WTC11 (cell line): ENCODE measurements at places on chromosomes 5 and 9.

DNA sequence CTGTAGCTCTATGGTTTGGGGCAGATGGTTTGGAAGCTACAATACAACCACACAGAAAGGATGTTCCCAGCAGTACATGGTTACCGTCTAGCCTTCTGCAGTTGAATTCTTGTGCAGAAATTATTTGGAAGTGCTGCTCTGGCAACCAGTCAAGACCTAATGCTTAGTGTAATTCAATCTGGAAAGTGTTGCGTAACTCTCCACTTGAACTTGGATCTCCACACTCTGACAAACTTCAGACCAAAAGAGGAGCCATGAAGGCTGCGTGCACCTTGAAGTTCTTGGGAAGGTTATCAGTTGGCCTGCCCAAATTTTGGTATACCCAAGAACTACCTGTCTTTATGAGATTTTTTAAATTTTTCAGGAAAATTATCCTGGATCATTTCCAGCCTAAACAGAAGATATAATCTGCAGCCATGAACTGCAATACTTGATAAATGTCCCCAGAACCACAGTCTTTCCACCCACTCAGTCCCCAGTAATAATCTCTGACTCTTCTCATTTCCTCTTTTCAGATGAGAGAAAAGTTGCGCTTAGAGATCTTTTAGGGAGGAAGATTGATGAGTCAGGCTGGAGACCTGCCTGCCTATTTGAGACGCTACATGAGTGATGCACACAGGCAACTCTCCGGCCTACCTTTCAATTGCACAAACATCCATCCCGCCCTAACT lies 159.9 kb downstream of the FANCC start:
- no peak overlapping the region for H3K4me3 ChIP-seq
- H3K27ac ChIP-seq: no peak overlapping the region
- no peak for DNase-seq

- DNase-seq: no peak
- H3K27ac ChIP-seq: no peak overlapping the region
- H3K4me3 ChIP-seq: no peak overlapping the region
- peaks cover 11% of the 10 kb centered on the region for H3K4me1 ChIP-seq
- no peaks in the 10 kb centered on the region; the same call in 1 of the 2 replicates for H3K27me3 ChIP-seq
Observed at GRCh38 chr9:130327781-130328348, 62.3 kb downstream of the HMCN2 start.

DNA sequence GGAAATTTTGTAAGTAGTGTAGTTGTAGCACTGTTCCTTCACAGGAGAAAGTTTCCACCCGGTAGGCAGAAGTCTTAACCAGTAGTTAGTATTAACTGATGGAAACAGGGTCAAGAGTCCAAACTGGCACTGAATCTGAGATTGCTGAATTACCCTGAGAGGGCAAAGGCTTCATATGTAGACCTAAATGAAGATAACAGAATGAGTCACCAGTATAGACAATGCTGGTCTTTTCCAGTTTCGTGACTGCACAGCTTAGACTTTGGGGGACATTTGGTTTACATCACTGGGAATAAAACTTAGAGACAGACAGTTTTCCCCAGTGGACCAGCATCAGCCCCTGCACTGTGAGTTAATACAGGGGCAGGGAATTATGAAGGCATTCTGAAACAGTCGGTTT lies 60.5 kb downstream of the PCSK5 start:
- peaks cover 15% of the 10 kb centered on the region for H3K36me3 ChIP-seq
- H3K27me3 ChIP-seq: no peaks in the 10 kb centered on the region
- peaks cover 14% of the 10 kb centered on the region for H3K4me1 ChIP-seq
- no peak overlapping the region for H3K4me3 ChIP-seq
- H3K27ac ChIP-seq: no peak overlapping the region

DNA sequence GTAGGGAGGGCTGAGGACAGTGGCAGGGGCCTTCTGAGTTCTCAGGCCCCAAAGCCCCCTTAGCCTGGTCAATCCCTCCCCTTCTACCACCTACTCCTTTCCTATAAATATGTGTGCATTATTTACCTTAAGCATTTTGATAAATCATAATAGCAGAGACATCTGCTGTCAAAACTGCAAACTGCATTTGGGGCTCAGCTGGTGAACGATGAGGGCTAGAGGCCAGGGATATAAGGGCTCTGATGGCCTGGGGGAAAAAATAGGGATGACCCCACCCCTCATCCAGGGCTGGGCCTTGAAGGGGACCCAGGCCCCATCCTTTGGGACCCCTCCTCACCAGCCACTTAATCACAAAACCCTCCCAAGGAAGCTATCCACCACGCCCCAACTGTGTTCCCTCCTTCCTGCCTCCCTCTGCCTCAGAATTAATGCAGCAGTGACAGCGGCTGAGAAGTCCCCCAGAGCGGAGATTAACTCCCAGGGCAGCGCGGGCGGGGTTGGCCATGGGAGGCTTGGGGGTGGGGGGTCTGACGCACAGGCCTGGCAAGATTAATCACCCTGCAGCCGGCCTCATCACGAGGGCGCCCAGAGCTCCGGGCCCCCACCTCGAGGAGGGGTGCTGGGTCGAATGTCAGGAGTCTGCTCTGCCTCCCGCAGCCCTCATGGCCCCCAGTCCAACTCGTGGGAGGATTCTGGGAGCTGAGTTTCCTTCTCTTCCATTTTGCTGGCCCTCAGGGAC lies 42.1 kb downstream of the CXXC5 start:
- DNase-seq: no peak
- H3K4me1 ChIP-seq: peaks cover 63% of the 10 kb centered on the region
- peak overlapping the region; percentile 24; the same call in 1 of the 2 replicates for H3K4me3 ChIP-seq
- H3K27ac ChIP-seq: peak overlapping the region; percentile 19; the same call in 1 of the 2 replicates

- H3K27me3 ChIP-seq: no peaks in the 10 kb centered on the region
- no peaks in the 10 kb centered on the region for H3K36me3 ChIP-seq
- H3K4me3 ChIP-seq: no peak overlapping the region
- no peak for DNase-seq
- H3K4me1 ChIP-seq: no peaks in the 10 kb centered on the region
Observed at GRCh38 chr5:5941486-5941885, 436.9 kb downstream of the MED10 start.

DNA sequence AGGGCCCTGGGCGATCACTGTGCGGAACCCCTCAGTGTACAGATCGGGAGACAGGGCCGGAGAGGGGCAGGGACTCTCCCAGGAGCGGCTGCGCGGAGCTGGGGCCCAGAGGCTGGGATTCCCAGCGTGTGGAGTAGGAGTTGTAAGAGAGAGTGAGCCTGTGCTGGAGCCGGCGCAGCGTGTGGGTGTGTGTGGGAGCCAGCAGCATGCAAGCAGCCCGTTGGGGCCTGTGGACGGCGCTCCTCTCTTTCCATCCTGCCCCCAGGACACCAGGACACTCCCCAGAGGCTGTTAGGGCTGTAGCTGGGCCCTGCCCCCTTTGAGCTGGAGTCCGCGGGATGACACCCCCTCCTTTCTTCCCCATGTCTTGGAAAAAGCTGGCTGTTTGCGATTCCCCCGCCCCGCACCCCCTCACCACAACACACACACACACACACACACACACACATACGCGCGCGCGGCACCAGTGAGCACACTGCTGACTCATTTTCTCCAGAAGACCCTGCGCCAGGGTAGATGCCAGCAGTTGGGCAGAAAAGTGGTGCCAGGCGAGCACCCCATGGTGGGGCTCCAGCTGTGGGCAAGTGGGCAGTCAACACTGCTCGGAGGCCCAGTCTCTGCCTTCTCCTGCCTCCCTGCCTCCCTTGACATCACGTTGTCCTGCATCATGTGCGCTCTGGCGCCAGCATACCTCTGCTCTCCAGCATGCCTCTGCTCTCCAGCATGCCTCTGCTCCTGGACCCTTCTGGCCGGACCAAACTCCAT lies 1.5 kb downstream of the COL27A1 start:
- peaks cover 43% of the 10 kb centered on the region for H3K27me3 ChIP-seq
- peaks cover 35% of the 10 kb centered on the region for H3K4me1 ChIP-seq
- no peak overlapping the region for H3K27ac ChIP-seq
- H3K4me3 ChIP-seq: peak overlapping the region; percentile 89
- H3K36me3 ChIP-seq: no peaks in the 10 kb centered on the region

GRCh38 chr5:171469326-171469725 lies 49.9 kb downstream of the FGF18 start:
- peaks cover 9% of the 10 kb centered on the region for H3K4me1 ChIP-seq
- H3K4me3 ChIP-seq: no peak overlapping the region
- no peak overlapping the region for H3K27ac ChIP-seq
- H3K27me3 ChIP-seq: no peaks in the 10 kb centered on the region
- H3K36me3 ChIP-seq: no peaks in the 10 kb centered on the region

GRCh38 chr5:36606428-36607113 lies at the start of gene SLC1A3:
Gene SLC1A3 (plus strand): TSS chr5:36606606. CDS start chr5:36608424, 1,818 bp downstream.
- no peaks in the 10 kb centered on the region for H3K27me3 ChIP-seq
- peaks cover 33% of the 10 kb centered on the region for H3K36me3 ChIP-seq
- H3K4me1 ChIP-seq: peaks cover 80% of the 10 kb centered on the region
- H3K27ac ChIP-seq: peak within 1 kb of the TSS; percentile 95
- peak within 1 kb of the TSS; percentile 98 for H3K4me3 ChIP-seq

DNA sequence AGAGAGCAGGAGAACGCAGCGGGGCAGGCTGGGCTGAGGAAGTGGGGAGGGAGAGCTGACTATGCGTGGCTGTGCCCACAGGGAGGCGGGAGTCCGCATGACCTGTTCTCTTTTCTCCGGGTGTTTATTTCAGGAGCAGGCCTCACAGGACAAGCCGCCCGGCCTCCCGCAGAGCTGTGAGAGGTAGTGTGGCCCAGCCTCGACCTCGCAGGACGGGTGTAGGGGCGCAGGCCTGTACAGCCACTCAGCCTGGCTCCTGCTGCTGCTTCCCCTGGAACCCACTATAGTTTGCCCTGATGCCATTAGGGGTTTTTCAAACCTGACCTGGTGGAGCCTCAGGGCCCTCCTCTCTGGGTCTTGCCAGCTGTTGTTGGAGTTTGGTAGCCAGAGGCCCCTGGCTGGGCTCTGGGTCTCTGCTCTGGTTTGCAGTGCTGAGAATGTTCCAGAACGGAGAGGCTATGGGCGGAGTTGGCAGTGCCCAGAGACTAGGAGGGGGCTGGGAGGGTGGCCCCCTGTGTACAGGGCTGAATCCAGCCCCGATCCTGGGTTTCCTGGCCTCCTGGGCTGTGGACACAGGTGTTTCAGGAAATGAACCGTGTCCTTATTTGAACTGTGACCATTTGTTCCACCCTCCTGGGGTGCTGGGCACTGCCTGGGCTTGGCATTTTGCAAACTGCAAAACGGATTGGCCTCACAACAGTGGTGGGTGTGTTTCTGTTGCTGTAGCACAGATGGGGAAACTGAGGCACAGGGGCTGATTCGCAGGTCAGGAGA lies 78.8 kb downstream of the WNK2 start:
- no peak overlapping the region for H3K4me3 ChIP-seq
- H3K27me3 ChIP-seq: no peaks in the 10 kb centered on the region
- H3K36me3 ChIP-seq: peaks cover 12% of the 10 kb centered on the region
- H3K27ac ChIP-seq: no peak overlapping the region

DNA sequence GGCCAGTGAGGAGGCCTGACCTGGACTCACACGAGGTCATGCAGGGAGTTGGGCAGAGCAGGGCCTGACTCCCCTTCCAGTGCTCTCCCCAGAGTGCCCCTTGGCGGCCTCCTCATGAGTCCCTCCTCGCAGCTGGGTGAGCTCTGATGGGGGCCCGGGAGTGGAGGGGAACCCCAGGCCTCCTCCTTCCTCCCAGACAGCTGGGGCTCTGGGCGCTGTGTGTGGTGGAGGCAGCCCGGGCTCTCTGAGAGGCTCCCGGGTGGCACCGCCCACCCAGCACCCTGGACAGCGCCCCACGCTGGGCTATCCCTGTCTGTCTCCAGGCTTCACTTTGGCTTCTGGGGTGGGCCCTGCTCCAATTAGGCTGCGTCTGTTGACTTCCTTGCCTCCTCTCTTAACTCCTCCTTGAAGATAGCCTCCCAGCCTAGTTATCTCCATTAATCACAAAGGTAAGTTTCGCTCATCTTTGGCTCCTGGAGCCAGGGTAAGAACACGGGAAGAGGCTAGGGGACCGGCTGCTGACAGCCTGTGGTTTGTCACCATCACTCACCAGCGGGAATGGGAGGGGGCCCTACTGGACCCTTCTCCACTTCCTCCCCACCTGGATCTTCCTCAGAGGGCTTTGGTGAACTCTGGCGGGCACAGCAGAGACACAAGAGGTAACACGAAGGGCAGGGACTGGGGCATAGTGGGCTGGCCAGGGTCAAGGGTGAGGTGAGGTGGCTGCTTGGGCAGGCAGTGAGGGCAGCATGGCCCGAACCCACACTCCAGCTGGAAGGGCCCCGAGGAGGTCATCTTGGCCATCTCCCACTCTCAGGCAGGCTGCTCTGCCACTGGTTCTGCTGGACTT lies 13.1 kb downstream of the PSD2 start:
- H3K36me3 ChIP-seq: no peaks in the 10 kb centered on the region
- no peaks in the 10 kb centered on the region; the same call in 1 of the 2 replicates for H3K27me3 ChIP-seq
- H3K4me3 ChIP-seq: no peak overlapping the region

DNA sequence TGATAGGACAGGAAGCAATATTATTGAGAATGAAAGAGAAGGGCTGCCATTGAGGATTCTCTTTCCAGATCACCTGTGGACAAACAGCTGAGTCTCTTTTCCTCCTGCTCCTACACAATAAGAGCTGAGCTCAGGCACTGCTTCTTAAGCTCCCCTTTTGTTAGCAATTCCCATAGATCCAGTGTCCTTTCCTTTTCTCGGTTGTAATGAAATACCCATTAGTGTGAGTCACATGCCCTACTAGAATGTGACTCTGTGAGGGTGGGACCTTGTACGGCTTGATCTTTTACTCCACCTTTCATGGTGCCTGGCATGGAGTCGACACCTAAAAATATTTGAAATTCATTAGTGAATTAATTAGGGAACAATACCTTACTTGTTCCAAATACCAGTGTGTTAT lies 269.2 kb downstream of the NR3C1 start:
- DNase-seq: no peak
- H3K4me3 ChIP-seq: no peak overlapping the region
- H3K4me1 ChIP-seq: no peaks in the 10 kb centered on the region; the same call in 1 of the 2 replicates
- no peaks in the 10 kb centered on the region for H3K36me3 ChIP-seq
- peak overlapping the region; percentile 42; the same call in 1 of the 2 replicates for H3K27ac ChIP-seq

DNA sequence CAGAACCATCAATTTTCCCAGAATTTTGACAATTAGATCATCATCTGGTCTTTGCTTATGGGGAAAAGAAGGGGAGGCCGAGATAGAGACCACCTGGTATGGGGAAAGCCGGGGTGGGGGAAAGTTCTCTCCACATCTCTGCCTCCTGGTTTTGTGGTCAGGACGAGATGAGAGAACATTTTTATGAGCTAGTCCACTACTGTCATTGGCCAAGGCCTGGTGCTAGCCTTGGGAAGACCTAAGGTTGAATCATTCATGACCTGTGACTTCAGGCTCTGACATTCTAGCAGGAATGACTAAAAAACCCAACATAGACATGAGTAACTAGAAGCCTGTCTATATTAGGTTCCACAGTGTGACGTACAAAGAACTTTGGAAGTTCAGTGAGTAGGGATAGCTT lies 135.2 kb downstream of the PTTG1 start:
- H3K36me3 ChIP-seq: no peaks in the 10 kb centered on the region
- no peak for DNase-seq

- no peaks in the 10 kb centered on the region for H3K36me3 ChIP-seq
- no peaks in the 10 kb centered on the region; the same call in 1 of the 2 replicates for H3K27me3 ChIP-seq
- peak; percentile 66 for DNase-seq
- H3K4me1 ChIP-seq: no peaks in the 10 kb centered on the region
Observed at GRCh38 chr9:109206670-109207069, 39.6 kb upstream of the FRRS1L start.

GRCh38 chr5:149700347-149700746 lies 29.8 kb upstream of the PPARGC1B start:
- no peaks in the 10 kb centered on the region for H3K36me3 ChIP-seq
- DNase-seq: no peak
- H3K27me3 ChIP-seq: no peaks in the 10 kb centered on the region
- no peak overlapping the region for H3K4me3 ChIP-seq
- H3K4me1 ChIP-seq: no peaks in the 10 kb centered on the region

- H3K4me1 ChIP-seq: peaks cover 43% of the 10 kb centered on the region
- no peak overlapping the region for H3K4me3 ChIP-seq
- peak overlapping the region; percentile 80; the same call in 1 of the 2 replicates for H3K27ac ChIP-seq
- no peak for DNase-seq
- H3K36me3 ChIP-seq: no peaks in the 10 kb centered on the region
Observed at GRCh38 chr5:95941756-95942155, 19.9 kb downstream of the ELL2 start.

- peak overlapping the region; percentile 23; the same call in 1 of the 2 replicates for H3K27ac ChIP-seq
- H3K36me3 ChIP-seq: peaks cover 44% of the 10 kb centered on the region
- H3K4me3 ChIP-seq: no peak overlapping the region
Observed at GRCh38 chr5:172886974-172887501, 53.0 kb downstream of the ERGIC1 start.
